ENCODE measurements at places on chromosomes 5 and 9. TPM values are rescaled to one million over a fixed set of nuclear protein-coding genes. Genes with fewer than 3 reads are reported as not detected.

The DRD1 gene
- 0.04 TPM for polyA plus RNA-seq

The PDCD1LG2 gene
- polyA plus RNA-seq, result 0.60 TPM

The LRRC70 gene
- 4.2 TPM for polyA plus RNA-seq

The FCN2 gene
- polyA plus RNA-seq, result 0.04 TPM

The LCN10 gene
- 7.8 TPM for polyA plus RNA-seq

DNA sequence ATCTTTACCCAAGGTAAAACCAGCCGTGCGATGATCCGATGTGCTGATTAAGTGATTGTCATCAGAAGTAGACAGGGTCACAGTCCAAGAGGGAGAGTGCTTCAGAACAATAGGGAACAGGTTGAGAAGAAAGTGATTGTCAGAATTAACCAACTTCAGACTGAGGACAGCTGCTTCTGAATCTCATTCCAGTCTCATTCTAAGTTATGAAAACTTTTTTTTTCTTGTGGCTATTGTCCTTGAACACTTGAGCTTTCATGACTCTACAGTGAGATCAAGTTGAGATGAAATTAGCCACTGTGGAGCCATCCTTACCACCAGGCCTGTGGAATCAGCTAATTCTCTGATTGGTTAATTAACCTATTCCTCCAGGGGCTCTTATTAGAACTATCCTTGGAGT, 159.9 kb upstream of the WWC1 start:
- no peak for DNase-seq

DNA sequence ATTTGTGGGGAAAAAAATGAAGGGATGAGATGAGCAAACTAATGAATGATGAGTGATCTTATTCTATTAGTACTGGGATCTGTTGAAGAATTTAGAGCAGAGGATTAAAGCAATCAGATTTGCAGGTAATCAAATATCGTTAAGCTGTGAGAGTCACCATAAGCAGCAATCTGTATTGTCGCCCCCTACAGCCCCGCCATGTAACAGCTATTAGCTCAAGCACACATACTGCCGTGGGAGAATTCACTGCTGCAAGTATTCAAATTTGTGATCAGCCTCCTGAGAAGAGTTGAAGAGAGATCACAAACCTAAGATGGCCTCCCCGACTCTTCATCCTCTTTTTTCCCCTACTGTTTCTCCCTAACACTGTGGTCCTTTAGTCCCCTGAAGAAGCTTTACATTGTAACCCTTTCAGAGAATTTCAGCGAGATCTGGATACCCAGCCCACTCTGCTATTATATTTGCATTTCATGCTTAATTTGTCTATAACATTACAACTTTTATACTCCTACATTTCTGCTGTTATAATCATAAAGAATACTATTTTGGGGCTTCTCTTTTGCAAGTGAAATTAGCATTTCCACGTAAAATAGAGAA, 28.5 kb upstream of the PHF24 start:
- DNase-seq, result no peak

DNA sequence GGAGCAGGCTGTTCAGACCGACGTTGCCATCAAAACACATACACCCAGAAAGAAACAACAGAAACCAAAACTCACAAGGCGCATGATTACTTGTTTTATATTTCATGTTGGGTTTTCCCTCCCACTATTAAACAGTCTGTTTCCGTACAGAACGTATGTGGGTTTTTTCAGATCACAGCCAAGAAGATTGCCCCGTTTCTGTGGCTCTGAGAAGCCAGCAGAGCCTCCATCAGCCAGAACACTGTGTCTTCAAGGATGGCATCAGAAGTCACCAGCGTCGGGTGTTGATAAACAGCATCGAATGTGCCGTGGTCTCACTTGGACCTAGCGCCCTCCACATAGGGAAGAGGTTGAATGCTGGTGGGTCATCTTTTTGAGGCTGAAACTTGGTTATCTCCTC, 42.8 kb downstream of the FAM78A start:
- DNase-seq, result no peak

DNA sequence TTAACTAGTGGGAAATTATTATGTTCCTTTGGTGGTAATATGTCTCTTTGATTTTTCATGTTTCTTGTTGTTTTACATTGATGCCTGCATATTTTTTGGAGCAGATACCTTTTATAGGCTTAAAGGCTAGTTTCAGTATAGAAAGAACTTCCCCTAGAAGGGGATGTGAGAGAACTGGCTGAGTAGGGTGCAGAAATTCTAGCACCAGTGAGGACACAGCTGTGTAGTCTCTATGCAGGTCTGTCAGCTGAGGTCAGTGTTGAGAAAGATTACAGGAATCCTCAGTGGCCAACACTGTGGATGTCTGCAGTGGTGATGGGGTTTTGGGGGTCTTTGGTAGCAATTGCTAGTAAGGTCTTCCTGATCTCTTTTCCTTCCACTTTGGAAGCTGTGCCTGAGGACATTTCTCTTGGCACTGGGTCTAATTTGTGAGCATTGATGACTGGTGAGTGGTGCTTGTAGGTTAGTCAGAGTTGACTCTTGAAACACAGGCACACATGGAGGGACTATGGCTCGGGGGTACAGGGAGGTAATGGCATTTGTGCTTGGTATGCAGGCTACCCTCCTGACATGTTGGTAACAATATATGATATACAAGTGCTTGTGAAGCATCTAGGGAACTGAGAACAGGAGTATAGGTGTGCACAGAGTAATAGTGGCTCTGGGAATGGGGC, 221.4 kb downstream of the SPATA31D1 start:
- no peak for DNase-seq

DNA sequence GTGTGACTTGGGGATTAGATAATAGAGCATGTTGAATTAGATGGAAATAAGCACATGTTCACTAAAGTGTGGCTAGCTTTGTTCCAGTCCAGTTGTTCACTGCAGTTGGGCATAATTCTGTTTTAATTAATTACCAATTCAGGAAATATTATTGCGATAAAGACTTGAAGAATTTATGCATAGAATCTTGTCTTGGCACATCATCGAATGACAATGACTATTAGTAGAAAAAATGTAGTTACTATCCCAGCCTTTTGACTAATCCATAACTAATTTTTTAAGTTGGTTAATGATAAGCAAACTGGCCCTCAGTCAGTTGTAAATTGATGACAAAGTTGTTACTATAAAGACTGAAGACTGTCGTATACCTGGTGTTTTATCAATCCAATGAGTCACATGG, 10.5 kb downstream of the LNPEP start:
- DNase-seq, result no peak

DNA sequence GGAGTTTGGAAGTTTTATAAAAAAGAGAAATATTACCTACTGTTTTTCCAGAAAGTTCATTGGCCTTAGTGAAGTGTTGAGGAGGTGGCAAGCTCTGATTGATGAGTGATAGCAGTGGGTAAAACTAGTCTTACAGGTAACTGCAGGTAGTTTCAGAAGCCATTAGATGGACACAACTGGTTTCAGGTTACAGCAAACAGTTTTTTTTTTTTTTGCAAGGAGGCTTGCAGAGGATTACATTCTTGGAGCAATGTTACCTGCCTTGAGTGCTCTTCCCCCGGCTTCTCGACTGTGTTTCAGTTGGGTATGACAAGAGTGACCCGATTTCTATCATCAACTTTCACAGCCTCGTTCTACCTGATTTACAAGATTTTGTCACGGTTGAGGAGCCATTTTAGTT, 333.4 kb downstream of the YTHDC2 start:
- no peak for DNase-seq

GRCh38 chr5:73312146-73312871, 136.3 kb downstream of the FOXD1 start:
- DNase-seq, result peak; percentile 12

- DNase-seq, result no peak
Observed at GRCh38 chr9:131685753-131686706, 53.8 kb downstream of the RAPGEF1 start.

GRCh38 chr5:79181419-79182022, 54.4 kb upstream of the JMY start:
- no peak for DNase-seq

DNA sequence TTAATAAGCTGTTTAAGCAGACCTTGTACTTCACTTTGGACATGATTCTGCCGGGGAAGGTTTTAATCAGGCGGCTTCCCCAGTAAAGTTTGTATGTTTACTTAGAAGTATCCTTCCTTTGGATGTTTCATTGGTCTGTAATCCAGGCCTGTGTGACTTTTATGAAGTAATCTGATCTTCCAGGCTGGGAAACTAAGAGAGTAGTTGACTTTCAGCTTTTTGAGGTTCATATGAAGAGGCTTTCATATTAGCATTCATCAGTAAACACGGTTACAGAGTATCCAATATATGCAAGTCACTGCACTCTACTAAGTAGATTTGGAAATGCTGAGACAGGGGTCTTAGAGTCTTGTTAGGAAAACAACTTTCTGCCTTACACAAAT, 1.1 kb downstream of the DNAJC21 start:
- no peak for DNase-seq

DNA sequence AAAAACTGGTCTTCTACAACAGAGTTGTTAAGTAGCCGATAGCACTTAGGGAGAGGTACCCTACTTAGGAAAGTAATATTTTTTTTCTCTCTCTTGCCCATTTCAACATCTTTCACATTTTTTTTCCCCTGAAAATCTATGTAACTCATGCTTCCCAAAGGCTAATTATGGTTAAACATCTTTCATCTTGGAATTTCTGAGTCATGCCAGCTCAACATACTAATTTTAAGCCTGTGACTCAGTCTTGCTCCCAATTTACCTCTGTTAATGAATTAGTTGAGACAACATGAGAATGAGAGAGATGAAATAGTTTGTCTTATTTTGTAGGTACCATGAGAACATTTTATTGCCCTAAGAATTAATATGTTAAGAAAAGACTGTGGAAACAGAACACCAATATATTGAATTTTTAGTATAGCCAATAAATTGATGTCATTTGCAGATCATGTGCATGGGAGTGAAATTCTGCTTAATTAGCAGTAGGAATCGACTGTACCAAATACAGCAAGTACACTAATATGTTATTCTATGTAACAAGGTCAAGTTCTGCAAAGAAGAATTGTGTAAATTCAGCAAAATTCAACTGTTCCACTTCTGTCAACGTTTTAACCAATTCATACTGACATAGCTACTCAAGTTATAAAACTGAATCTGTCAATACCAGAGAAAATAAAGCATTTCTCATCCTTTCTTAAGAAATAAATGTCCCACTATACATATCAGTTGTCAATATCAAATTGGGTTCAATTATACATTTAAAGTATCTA, 550.0 kb downstream of the PTPRD start:
- no peak for DNase-seq

- no peak for DNase-seq
Observed at GRCh38 chr5:104538734-104539133, 976.1 kb upstream of the NUDT12 start.
